ENCODE measurements at places on chromosomes 3 and 15.

- no peak for DNase-seq
These were observed 79.3 kb downstream of the ADAMTSL3 start for GRCh38 chr15:83733206-83733605.

DNA sequence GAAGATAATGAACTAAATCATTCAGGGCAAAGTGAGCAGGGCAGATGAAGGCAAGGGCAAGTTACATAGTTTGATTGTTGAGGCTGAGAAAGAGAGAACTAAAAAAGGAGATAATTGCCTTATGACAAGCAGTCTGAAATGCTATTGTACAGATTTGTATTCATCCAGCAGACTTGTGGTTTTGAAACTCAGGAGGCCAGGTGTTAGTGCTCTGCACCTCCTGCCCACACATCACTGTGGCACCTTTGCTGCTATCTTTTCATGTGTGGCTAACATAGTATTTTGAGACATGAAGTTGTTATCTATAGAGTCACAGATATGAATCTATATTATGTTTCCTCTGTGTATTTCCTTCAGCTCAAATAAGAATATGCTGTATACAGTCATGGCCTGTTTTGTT, 24.3 kb upstream of the SUCLG2 start:
- no peak for DNase-seq

- no peak for DNase-seq
These were observed 13.3 kb upstream of the IL16 start for GRCh38 chr15:81183439-81183775.

GRCh38 chr15:40927873-40928806, 1.0 kb upstream of the DLL4 start:
- DNase-seq = no peak

- DNase-seq = no peak
These were observed 21.4 kb upstream of the PLSCR5 start for GRCh38 chr3:146626403-146627122.

GRCh38 chr3:45640091-45640507, 45.5 kb downstream of the LIMD1 start:
- DNase-seq = no peak

Data from AG09319 (cell line).